ENCODE measurements at places on chromosomes 7 and 10. TPM values are rescaled to one million over a fixed set of nuclear protein-coding genes. Genes with fewer than 3 reads are reported as not detected.

Gene AFAP1L2
- total RNA-seq: 16.3 TPM

Gene FANK1
- 1.3 TPM for total RNA-seq

Gene KIN
- total RNA-seq: 13.4 TPM

Gene CCDC3
- total RNA-seq: 119 TPM

Gene CNPY1
- total RNA-seq: not detected

DNA sequence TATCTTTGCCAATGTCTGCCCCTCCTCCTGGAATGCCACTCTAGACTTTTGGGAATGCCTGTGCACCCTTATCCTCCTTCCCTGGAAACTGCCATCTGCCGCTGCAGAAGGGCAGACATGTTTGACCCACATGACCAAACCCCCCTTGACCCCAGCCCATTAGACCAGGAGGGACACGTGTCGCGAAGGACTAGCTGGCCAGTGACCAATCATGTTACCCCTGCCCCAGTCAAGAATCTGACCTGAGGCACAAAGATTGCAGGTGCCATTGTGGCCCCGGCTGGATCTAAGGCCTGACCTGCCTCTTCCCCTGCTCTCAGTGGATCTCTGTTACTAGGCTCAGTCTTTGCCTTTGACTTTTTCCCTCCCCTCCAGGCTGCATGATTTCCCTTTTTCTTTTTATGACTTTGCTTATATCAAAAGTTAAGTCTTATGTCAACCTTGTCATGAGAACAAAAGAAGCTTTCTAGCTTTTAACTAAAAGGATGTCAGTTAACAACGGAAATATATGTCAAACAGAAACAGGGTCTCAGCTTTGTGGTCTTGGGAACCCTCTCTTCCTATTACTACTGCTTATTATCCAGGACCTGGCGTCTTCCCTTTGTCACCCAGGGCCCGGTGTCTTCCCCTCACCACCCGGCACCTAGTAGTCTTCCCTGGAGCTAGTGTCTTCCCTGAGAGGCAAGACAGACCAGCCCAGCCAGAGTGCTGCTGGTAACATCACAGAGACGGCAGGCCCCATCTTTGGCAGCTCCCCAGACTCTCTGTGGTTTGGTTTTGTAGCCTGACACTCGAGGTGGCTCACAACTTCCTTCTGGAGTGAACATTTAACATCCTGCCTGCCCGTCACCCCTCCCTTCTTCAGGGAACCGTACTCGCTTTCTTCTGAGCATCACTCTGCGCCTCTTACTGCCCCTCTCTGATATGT is 24.4 kb upstream of the PPIF start:
- H3K36me3 ChIP-seq: no peaks in the 10 kb centered on the region
- H3K27ac ChIP-seq: no peak overlapping the region
- peak; percentile 71 for DNase-seq
- H3K27me3 ChIP-seq: no peaks in the 10 kb centered on the region

DNA sequence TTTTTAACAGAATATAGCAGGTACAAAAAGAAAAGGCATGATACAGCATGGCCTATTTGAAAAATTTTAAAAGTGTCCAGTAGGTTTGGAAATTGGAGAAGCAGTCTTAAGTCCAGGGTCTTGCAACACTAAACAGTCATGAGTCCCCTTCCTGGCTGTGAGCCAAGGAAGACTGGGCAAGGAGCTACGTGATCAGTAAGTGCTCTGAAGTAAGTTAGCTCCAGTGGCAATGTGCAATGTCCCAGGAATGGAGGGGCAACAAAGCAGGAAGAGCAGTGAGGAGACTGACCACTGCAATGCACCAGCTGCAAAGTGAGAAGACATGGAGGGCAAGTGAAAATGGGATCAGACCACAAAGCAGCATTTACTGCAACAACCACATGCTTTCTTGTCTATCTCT is 72.9 kb upstream of the GRID1 start:
- H3K36me3 ChIP-seq: peaks cover 10% of the 10 kb centered on the region
- H3K4me3 ChIP-seq: no peak overlapping the region
- no peaks in the 10 kb centered on the region for H3K4me1 ChIP-seq

DNA sequence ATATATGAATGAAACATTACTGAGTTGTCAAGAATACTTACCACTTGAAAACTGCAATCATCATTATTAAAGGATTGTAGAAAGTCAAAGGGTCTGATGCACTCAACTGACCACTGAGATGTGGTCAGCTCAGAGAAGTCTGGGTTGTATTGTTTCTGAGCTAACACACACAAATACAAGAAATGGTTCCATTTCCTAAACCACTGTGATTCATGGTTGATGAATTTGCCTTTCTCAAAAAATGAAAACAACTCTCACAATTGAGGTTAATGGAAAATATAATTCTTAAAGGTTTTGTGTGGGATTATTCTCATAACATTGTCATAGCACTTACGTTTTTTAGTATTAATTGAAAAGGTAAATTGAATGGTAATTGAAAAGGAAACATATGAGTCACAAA is 45.6 kb upstream of the TAS2R16 start:
- no peaks in the 10 kb centered on the region for H3K36me3 ChIP-seq
- H3K27ac ChIP-seq: no peak overlapping the region

DNA sequence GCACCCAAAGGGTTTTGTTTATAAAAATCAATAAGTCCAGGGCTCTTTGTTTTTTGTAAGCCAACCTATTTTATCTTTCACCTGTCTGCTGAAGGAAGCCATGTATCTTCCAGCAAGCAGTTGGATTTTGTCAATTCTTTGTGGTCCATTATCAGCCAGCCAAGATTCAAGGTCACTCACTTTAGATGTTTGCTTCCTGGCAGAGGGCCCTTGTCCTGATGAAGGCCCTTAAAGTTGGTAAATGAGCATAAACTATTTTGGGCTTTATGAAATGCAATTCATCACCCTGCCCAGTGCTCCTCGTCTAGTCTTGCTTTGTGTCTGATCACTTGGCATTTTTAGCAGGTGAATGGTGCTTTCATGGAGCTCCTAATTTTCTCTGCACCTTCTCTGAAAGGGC is 1004.2 kb downstream of the GRID1 start:
- no peak for DNase-seq
- H3K4me3 ChIP-seq: no peak overlapping the region
- H3K4me1 ChIP-seq: no peaks in the 10 kb centered on the region
- H3K27ac ChIP-seq: no peak overlapping the region
- H3K36me3 ChIP-seq: no peaks in the 10 kb centered on the region
